PC-9 (cell line): ENCODE measurements at places on chromosomes 3 and 15. TPM values are rescaled to one million over a fixed set of nuclear protein-coding genes. Genes with fewer than 3 reads are reported as not detected.

Gene RHOV
- total RNA-seq: 1.4 and 4.1 TPM in 2 replicates

GRCh38 chr15:82936966-82937711 is 15.4 kb downstream of the HOMER2 start:
- H3K36me3 ChIP-seq: no peaks in the 10 kb centered on the region
- no peak overlapping the region for H3K4me3 ChIP-seq
- peaks cover 9% of the 10 kb centered on the region; the same call in 1 of the 2 replicates for H3K27me3 ChIP-seq
- H3K4me1 ChIP-seq: peaks cover 9% of the 10 kb centered on the region

DNA sequence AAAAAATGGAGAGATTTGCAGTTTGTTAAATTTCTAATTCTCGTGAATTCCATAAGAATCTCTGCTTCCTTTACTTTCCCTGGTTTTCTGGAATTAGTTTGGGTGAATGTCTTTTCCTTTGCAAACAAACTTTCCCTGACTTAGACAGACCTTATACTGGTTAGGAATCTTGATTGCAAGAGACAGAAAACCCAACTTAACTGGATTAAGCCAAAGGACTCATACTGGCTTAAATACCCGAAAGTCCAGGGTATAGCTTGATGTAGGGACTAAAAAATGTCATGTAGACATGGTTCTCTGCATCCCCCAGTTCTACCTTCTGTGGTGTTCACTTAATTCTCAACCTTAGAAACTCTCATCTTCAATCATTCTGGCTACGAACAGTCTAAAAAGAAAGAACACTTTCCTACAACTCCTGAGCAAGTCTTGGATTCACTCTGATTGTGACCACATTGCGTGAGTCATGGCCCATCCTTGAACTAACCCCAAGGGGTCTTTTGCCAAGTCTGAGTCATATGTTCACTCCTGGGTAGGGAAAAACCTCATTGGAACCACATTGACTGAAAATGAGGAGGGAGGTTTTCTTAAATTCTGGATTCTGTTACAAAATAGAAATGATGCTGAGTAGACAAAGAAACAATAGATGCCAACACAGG is 136.0 kb upstream of the DAZL start:
- no peak overlapping the region for H3K27ac ChIP-seq
- H3K27me3 ChIP-seq: no peaks in the 10 kb centered on the region
- H3K36me3 ChIP-seq: 0 out of 2 replicates have a peak, but pooled peaks cover 4% of the 10 kb centered on the region
- DNase-seq: no peak
- no peaks in the 10 kb centered on the region for H3K4me1 ChIP-seq

DNA sequence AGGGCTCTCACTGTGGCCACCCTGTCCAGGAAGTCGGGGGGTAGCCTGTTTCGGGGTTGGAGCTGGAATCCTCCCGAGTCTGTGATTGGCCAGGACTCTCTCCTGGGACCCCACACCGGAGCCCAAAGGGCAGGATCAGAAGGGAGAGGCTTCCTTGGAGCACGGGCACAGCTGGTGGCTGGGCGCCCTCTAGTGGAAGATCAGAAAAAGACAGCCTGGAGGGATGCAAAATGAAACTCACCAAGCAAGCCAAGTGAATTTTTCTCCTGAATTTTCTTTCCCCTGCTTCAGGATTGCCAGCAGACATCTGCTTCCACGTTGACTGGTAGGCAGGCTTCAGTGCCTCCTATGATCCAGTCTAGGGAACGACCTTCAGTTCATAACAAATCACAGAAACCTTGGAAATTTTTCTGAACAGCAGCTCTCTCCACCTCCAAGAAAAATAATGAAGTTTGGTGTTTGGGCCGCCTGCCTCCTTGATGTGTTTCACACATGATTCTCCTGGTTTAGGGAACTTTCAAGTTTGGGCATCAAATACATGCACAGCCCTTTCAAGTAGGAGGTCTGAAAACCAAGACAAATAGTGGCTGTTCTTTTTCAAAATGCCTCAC is 224.6 kb downstream of the VPS13C start:
- no peak overlapping the region for H3K27ac ChIP-seq
- H3K4me1 ChIP-seq: no peaks in the 10 kb centered on the region
- H3K27me3 ChIP-seq: no peaks in the 10 kb centered on the region
- peak; percentile 51 for DNase-seq

DNA sequence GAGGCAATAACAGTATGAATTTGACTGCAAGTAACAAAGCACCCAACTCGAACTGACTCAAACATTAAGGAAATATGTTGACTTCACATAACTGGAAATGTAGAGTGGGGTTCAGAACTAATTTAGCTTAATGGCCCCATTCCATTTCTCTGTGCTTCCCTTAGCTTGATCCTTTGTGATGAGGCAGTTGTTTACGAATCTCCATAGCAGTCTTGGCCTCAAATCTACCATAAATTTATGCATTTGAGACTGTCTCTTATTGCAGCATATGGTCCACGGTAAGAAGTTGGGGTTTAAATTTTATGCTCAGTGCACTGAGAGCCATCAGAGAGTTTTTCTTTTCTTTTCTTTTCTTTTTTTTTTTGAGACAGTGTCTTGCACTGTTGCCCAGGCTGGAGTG is 148.7 kb upstream of the POU1F1 start:
- H3K27ac ChIP-seq: no peak overlapping the region
- no peaks in the 10 kb centered on the region for H3K27me3 ChIP-seq
- no peak for DNase-seq
- H3K4me3 ChIP-seq: no peak overlapping the region
- H3K36me3 ChIP-seq: no peaks in the 10 kb centered on the region

- DNase-seq: no peak
- H3K27ac ChIP-seq: 0 out of 2 replicates have a peak overlapping the region, but pooled peaks have one; percentile 23
- no peak overlapping the region for H3K4me3 ChIP-seq
- peaks cover 29% of the 10 kb centered on the region for H3K36me3 ChIP-seq
Observed at GRCh38 chr3:172192830-172193415, 153.5 kb downstream of the FNDC3B start.
